ENCODE measurements at places on chromosomes 2 and 18. TPM values are rescaled to one million over a fixed set of nuclear protein-coding genes. Genes with fewer than 3 reads are reported as not detected.

DNA sequence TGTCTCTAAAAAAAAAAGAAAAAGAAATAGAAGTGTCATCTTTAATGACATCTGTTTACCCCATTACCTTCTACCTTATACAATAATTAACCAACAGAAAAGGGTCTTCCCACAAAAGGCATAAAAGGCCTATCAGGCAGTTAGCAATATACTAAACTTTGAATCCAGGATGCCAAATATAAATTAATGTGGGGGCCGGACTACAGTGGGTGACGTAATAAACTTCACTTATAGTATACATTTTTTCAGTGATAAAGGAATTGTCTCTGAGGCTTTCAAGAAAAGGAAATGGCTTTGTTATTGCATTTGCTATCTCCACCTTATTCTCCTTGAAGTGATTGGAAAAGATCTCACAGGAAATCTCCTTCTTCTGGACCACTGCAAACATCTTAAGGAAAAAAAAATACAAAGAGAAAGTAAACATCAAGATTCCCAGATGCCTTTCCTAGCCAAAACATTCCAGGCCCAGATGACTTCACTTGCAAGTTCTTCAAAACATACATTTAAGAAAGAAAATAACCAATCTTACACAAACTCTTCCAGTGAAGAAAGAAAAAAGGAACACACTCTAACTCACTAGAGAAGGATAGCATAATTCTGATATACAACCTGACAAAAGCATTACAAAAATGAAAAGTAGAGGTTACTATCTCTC is 126.2 kb upstream of the CAB39 start:
- DNase-seq, result no peak

DNA sequence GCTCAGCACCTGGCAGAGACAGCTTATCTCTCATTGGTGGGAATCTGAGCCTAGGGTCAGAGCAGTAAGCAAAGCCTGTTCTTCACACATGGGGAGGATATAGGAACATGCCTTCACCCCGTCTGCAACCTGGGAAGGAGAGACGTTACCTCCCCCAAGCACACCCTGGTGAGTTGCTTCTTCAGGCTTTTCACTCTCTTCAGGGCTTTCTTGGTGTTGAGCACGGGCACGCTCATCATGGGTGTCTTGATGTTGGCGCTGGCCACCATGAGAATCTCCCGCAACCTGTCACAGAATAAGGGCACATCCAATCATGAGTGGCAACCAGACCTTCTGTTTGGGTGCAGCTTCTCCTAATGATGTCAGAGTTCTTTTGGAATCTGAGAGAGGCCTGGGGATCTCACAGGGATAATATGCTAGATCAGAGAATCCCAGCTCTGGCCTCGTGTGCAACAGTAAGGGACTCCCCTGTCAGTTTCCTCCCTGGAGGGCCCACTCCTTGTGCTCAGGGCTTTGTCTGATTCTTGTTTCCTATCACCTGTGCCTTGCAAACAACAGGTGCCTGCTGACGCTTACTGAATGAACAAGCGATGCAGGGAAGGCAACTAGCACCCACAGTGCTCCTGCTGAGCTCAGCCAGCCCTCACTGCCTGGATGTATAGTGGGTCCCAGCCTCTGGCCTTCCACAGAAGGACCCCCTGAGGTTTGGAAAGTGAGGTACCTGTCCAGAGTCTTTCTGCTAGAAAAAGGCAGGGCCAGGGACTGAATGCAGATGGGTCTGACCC is 66.3 kb downstream of the POLR1A start:
- DNase-seq, result no peak

- DNase-seq, result no peak
These were observed 218.8 kb downstream of the SCG2 start for GRCh38 chr2:223383315-223383714.

DNA sequence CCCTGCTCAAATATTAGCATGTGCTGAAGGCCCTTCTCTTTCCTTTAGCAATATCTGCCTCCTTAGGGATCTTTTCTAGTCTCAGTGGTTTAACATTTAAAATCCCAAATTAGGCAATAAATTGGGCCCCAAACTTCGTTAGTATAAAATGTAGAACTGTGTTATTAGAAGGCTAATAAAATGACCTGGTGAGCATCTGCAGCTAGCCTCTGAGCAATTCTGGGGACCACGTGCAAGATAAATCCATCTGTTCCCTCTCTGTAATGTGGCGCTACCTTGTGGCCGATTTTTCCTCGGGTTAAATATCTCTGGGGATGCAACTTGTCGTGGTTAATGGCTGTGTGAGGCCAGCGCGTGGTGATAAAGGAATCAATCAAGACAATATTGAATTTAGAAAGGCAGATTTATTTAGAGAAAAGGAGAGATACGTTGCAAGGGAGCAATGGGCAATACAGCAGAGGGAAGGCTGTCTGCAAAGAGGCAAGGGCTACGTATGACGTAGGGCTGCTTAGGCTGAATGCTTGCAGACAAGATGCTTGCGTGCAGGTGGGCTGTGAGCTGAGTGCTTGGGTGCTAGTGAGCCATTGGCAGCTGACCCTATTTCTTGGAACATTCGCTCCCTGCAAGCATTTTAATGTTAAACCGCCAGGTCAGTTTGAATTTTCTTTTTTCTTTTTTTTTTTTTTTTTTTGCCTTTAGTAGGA is 18.5 kb upstream of the IL36G start:
- DNase-seq, result no peak

DNA sequence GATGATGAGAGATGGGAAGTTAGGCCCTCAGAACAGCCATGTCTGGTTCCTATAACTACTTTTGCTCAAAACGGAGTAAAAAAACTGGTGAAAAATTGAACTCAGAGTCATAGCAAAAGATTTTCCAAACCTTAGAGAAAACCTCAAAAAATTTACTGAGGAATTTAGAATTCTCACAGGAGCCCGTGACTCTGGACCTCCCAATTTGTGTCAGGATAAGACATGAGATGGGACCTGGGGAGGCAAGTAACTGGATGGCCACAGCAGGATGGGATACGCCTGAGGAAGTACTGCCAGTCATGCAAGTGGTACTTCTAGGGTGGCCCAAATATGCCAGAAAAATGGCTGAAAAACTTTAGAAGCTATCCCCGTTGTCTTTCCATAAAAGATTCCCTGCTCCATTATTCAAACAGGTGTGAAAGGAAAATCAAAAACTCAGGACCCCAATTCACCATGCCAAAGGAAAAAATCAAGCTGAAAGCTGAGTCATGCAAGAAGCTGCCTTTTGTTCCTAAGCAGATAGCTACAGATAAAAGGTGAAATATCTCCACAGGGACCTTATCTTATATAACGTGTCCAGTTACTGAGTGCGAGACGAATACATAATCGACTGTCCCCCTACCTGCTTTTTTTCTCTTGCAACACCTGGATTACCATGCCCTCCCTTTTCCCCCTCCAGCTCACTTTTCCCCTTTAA is 34.1 kb upstream of the LIPG start:
- DNase-seq, result peak; percentile 50

Gene DNAJC10
- 102 TPM for total RNA-seq

Gene PARD3B
- total RNA-seq, result 10.6 TPM

Measured in SJSA1 (cell line).